HCEC 1CT (cell line): ENCODE measurements at places on chromosomes 11 and 22.

DNA sequence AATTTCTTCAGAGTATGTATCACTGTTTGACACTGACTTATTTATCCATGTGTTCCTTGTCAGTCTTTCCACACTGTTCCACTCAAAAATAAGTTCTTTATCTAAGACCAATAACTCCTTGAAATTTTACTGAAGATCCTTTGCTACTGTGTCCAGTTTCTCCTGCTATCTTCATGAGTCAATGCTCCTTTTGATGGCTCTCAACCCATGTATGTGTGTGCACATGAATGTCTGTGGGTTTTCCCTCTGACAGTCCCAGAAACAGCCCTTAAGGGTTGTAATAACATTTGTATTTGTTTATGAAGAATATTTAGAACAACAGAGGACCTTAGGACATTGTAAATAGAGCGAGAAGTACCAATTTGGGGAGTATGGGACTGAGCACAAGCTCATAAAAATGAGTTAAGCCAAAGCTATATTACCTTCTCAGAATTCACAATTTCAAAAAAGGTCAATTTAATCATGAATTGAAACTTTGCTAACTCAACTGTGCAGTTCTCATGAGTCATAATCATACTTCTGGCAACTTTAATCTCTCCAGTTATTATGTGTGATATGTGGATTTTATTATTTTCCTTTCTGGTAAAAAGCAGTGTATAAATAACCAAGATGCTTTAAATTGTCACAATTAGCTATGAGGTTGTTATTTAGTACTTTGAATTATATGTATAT is 533.6 kb downstream of the CNTN5 start:
- no peak for DNase-seq

DNA sequence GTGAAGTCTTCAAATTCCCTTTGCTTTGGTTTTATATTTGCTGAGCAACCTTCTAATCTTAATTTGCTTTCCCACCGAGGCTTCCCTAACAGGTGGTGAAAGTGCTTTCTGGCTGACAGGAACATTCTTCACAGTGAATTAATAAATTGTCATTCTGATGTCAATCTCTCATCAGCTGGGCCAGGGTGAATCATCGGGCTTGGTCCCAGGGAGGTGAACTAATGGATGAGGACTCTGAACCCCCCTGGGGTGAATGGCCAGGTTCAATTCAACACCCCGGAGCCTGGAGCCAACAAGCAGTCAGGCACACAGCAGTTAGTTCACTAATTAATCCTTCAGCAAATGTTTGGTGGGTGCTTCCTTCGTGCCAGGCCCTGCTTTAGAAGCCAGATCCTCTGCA is 155.4 kb upstream of the PDGFD start:
- DNase-seq = no peak

DNA sequence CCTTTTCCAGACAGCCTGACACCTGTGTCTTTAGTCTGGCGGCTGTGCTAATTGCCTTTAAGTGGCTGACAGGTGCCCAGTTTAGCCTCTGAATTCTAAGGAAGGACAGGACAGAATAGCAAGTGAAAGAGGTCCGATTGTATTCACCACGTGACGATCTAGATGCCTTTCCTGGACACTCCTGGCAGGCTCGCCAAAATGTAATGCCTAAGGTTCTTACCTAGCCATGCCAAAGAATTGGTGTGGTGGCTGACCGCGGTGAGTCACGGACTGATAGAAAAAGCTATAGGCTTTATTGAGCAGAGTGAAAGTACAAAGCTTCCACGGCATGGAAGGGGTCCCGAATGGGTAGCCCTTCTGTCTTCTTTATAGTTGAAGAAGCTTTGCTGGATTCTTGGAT is 26.7 kb downstream of the ANKRD42 start:
- DNase-seq = no peak

DNA sequence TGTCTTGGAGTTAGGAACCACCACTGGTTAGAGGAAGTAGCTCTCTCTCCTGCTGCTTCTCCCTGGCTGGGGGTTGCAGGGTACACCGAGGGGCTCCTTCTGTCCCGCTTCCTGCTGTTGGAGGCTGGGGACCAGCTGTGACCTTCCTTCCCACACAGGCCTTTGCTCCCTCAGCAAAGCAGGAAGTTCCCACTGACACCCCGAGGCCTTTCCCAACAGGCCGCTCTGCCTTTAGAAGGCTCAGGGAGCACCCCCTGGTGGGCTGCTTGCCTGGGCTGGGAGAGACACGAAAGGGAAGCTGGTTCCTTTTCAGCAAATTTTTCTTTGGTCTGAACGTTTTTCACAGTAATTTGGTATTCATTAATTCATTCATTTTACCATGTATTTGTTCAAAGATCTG is 527.9 kb upstream of the B3GAT1 start:
- DNase-seq = no peak

- DNase-seq = no peak
These were observed 126.5 kb downstream of the CHST1 start for GRCh38 chr11:45538939-45539338.

DNA sequence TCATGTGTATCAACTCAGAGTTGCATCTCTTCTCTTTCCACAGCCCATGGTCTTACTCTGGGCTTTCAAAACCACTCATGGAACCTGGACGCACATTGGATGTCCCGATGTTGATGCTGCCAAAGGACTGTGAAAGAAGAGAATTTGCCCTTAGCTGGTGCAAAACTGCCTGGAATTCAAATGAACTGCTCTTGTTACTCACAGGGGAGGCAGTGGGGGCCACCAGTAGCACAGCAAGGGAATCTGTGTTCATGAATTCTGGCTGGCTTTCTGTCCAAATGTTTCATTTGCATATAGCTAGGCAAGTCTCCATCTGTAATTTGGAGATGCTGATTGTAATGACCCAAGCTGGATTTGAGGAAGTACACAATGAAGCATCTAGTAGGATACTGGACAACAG is 24.9 kb downstream of the LMO2 start:
- no peak for DNase-seq

GRCh38 chr11:128482512-128483191 is 104.7 kb downstream of the ETS1 start:
- no peak for DNase-seq

- no peak for DNase-seq
These were observed 28.4 kb upstream of the ARFGAP3 start for GRCh38 chr22:42885446-42885845.

DNA sequence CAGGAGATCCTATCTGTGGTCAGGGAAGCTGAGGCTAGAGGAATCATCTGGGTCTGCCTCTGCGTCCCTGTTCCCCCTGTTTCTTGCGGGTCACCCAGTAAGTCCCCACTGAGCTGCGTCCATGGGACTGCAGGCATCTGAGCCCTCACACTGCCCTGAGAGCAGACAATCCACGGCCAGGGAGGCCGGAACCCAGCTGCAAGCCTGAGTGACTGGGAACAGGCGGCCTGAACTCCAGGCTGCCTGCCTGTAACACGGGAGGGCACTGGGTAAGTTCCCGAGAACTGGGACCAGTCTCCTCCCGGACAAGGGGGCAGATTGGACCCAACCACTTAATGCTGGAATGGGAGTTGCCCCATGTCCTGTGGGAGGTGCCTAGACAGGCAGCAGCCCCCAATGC is 727.4 kb downstream of the BRD1 start:
- DNase-seq = no peak

GRCh38 chr22:41650821-41651220 is 29.7 kb downstream of the XRCC6 start:
- no peak for DNase-seq

GRCh38 chr11:80007616-80008015 is 566.8 kb upstream of the TENM4 start:
- DNase-seq = no peak

DNA sequence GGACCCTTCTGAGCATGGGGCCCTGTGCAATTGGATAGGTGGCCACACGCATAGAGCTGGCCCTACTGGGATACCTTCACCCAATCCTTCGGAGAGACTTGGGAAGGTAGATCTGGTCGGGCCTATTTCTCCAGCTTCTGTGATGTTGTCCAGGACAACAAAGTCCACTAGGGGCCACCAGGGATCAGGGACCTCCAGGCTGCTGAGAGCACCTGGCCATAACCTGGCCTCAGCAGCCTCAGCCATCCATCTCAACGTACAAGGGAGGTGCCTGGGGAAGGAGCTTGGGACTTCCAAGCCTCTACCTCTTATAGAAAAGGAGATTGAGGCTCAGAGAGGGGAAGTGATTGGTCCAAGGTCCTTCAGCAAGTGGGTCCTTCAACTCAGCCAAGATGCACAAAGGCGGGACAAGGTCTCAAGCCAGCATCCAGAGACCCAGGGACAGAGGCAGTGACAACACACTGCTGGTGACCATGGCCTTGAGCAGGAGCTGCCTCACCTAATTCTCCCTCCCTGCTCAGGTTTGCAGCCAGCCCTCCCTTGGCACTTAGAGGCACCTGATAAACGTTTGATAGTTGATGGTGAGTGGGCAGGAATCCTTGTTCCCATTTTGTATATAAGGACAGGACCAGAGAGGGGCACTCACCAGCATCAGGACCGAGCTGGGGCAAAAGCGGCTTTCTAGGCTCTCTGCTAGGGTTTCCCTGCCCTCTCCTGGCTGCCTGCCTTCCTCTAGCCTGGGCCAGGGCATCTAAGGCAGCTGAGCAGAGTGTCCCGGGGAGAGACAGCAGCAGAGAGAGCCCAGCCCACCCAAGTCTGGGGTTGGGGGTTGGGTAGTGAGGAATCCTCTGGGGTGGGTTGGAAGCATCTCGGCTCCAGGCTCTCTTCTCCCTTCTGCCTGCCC is 4.5 kb downstream of the RAC2 start:
- DNase-seq = no peak

- DNase-seq = no peak
These were observed 43.0 kb upstream of the WNT11 start for GRCh38 chr11:76249195-76249741.

- DNase-seq = no peak
These were observed 17.6 kb upstream of the SEPTIN5 start for GRCh38 chr22:19696504-19697276.

GRCh38 chr22:36795633-36796032 is 19.7 kb upstream of the IFT27 start:
- DNase-seq = no peak

DNA sequence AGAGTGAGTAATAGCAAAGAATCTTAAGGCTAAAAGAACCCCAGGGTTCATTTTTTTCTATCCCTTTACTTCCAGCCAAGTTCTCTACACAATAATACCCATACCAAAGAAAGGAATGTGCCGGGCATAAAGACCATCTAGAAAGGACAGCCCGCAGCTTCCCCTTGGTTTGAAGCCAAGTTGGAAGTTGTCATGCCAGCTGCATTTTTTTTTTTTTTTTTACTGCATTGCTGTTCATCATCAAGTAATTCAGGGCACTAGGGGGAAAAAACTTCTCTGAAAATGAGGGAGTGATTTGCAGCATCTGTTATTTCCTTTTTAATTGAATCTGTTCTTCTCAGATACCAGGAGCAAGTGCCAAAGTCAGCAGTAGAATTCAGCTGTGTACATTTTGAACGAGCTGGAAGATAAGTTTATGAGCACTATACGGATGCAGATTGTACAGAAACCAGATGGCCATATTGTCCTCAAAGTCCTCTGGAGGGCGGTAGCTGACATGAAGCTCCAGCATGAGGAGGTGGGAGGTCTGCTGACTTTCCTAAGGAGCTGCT is 56.4 kb downstream of the UBASH3B start:
- no peak for DNase-seq

GRCh38 chr11:62732830-62733229 is 4.5 kb downstream of the TTC9C start:
- peak; percentile 38 for DNase-seq
